ENCODE measurements at places on chromosomes 16 and 17.
A peak's percentile ranks its signal among the peaks of the same experiment; 100 is the strongest.

- peak; percentile 67 for DNase-seq
These were observed 13.6 kb downstream of the ZC3H7A start for GRCh38 chr16:11783319-11784037.

GRCh38 chr17:33142705-33143299 lies 150.3 kb downstream of the ASIC2 start:
- DNase-seq = no peak

DNA sequence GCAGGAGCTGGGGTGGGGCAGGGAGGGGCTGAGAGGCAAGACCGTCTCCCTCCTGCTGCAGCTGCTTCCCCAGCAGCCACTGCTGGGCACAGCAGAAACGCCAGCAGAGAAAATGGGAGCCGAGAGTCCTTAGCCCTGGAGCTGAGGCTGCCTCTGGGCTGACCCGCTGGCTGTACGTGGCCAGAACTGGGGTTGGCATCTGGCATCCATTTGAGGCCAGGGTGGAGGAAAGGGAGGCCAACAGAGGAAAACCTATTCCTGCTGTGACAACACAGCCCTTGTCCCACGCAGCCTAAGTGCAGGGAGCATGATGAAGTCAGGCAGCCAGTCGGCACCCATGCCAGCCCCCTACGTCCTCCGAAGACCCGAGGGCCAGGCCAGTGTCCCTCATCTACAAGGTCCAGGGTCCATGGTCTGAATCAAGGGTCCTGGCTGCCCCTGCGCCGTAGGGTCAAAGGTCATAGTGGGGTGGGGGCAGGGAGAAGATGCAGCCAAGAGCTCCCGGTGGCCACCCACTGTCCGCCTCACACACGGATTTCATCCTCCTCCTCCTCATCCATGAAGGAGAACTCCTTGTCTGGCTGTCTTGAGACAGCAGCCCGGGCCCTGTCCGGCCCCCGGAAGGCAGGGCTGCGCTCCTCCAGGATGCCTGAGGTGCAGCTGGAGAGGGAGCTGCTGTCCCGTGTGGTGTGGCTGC lies 23.4 kb upstream of the CPSF4L start:
- DNase-seq = no peak

DNA sequence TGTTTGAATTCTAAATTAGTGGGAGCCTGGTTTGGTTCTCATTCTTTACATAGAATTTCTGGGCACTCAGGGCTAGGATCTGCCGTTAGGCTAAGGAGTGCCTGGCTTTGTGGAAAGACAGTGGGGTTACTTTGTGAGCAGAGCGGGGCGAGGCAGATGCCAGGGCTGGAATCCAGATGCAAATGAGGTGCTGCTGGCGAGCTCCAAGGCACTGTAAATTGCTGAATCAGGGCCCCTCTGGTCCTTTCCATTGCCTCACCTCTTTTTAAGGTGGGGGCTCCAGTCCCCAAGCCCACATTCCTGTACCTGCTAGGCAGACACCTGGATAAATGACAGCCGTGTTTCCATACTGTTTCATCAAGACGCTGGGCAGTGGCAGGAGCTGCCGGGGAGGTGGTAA lies 33.8 kb downstream of the PIPOX start:
- DNase-seq = no peak

DNA sequence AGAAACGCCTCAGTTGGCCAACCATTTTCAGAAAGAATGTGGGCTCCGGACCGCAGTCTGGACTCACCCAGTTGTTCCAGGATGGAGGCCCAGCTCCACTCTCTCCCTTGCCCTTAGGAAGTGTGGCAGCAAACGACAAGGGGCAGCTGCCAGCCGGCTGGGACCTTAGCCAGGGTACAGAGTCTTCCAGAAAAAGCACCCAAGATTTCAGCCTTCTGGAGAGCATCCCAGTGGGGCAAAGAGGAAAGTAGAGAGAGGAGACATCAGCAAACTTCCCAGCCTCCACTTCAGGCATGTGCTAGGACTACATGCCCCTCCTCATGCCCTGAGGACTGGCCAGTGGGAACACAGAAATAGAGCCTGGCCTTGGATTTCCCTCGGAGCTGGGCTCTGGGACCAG lies 56.8 kb upstream of the SCNN1B start:
- DNase-seq = no peak

- DNase-seq = no peak
These were observed 70.4 kb downstream of the KSR1 start for GRCh38 chr17:27526604-27527002.

All from naive thymus-derived CD8-positive, alpha-beta T cell (primary cell).